ENCODE measurements at places on chromosomes 4 and X. TPM values are rescaled to one million over a fixed set of nuclear protein-coding genes. Genes with fewer than 3 reads are reported as not detected.

SPANXN4 gene
- total RNA-seq, result not detected

ARAP2 gene
- 0.40 TPM for total RNA-seq

PNMA6F gene
- not detected for total RNA-seq

ABCG2 gene
- total RNA-seq, result 12.9 TPM

IDUA gene
- 9.5 TPM for total RNA-seq
